ENCODE measurements at places on chromosomes 2 and 18.

DNA sequence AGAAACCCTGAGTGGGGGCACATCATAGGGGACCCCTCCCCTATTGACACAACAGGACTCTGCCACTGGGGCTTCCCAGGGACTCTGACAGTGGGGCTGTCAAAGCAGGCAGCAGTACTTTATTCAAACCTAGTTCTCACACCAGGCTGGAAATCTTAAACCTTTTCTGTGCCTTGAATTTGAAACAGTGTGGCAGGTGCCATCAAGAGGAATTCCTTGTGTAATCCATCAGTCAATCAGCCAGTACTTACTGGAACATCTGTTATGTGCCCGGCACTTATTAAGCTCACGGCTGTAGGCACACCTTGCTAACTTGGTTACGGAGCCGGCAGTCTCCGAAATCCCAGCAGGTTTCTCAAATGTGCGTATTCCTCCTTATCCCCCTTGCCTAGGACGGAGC lies 12.0 kb downstream of the GLI2 start:
- no peak for DNase-seq

DNA sequence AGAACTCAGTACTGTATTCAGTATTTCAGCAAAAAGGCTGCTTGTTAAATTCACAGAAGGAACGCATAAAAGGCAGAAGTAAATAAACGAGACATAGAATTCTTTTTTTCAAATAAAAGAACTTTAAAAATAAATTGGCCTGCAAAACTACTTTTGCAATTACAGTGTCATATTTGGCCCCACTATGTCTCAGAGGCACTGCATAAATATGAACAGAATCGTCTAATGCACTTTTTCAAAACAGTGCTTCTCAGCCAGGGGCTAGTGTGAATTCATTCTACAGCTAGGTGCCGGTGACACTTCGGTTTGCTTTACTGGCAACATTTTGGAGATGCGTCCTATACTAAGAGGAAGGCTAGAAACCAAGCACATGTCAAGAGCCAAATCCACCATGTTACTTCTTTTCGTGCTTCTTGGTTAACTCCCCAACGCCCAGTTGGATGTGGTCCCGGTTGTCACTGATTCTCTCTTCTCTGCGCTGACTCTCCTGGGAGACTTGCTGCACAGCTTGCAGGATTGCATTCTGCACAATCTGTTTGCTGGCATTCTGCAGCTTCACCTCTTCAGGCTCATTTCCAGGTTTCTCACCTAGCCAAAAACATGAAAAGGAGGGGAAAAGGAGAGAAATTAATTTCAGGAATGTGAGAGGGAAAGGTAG lies 51.8 kb downstream of the AKAIN1 start:
- DNase-seq = no peak

- DNase-seq = peak; percentile 18
Measured at GRCh38 chr2:107712857-107713256, 113.8 kb upstream of the RGPD4 start.

DNA sequence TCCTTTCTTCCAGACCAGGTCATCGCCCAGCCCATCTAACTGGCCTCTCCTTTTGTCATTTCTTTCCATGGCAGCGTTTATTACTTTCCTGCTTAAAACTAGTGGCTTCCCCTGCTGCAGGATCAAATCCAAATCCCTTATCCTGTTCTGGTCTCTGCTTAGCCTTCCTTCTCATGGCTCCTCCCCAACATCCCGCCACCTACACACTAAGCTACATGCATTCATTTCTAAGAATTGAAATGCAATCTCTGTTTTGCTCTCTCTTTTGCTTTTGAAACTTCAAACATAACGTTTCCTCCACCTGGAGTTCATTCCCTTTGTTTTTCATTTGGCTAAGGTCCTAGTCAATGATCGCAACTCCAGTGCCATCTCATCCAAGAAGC lies 18.0 kb upstream of the DPP4 start:
- DNase-seq = no peak

- DNase-seq = no peak
Measured at GRCh38 chr2:170715062-170715931, at the start of gene SP5. Gene SP5 (plus strand): TSS chr2:170715337. CDS start chr2:170715513, 176 bp downstream.

DNA sequence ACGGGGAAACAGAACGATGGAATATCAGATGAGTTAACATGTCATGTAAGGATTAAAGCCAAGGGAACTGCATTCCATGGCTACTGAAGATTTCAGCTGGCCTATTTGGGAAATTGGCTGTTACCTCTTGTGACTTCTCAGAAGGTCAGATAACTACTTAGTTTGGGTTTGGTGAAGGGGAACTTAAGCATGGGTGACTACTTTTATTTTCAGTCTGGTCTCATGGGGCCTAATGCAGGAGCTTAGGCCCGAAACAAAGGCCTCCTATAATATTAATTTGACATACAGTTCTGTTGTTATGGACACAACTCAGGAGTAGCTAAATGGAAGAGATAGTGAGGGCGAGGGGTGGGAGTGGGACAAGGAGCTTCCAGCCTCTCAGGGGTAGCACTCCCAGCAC lies 44.0 kb upstream of the TXNDC2 start:
- no peak for DNase-seq
